Panc1 (cell line): ENCODE measurements at places on chromosomes 6 and 20.

DNA sequence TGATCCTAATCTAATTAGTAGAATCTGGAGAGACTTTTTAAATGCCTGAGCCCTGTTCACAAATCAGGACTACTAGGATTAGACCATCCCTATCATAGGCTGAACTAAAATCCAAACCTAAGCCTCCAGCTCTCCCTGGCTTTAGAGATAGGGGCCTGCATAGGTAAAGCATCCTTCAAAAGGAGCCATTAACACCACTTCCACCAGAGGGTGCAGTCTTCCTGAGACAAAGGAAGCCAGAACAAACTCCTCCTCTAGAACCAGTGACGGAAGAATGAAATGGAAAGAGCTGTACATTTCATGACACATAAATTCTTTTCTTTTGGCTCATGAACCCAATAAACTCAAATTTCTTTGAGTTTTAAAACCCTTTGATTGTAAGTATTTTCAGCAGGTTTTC, 291.2 kb upstream of the ADGRB3 start:
- DNase-seq: peak; percentile 22

- DNase-seq: no peak
Measured at GRCh38 chr6:74170118-74170517, 474.1 kb downstream of the CD109 start.

DNA sequence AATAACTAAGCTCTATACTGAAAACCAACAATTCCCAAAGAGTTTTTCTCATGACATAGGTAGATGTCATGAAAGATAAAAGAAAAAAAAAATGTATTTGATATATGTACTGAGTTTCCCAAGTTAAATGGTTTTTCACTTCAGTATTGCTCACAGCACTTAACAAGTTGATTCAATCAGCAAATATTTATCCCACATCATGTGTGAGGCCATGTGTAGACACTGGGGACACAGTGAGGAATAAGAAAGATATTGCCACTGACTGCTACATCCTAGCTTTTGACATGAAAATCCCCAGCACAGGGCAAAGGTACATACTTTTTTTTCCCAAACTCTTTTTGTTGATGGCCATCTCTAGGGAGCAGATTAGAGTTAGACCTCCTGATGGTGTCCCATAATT, 25.3 kb downstream of the SPTLC3 start:
- no peak for DNase-seq

DNA sequence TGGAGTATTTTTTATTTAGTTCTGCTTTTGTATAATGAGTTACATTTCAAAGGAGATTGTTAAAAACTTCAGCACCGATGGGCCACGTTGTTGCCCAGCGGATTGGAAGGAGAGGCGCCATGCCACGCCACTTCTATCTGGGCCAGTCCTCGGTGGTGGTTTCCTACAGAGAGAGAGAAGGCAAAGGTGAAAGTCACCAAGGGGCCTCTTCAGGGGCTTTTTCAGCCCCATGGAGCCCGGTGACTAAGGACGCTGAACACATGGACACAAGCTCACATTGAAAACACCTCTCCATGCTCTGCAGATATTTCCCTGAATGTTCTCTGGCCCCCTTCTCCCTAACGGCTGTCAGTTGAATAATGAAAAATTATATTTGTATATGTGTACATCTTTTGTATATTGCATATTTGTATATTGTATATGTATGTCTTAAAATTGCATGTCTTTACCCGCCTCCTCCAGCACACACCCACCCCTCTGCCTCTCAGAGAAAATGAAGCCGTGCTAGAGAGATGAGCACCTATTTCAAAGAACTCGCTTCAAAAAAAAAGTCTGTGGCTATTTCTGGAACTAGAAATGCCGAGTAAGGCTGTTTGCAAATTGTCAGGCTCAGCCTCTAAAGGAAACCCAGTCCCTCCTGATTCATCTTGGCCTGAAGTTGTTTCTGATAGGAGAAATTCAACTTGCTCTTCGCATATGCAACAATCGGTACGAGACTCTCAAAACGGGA, 91.9 kb upstream of the CDH4 start:
- DNase-seq: no peak

DNA sequence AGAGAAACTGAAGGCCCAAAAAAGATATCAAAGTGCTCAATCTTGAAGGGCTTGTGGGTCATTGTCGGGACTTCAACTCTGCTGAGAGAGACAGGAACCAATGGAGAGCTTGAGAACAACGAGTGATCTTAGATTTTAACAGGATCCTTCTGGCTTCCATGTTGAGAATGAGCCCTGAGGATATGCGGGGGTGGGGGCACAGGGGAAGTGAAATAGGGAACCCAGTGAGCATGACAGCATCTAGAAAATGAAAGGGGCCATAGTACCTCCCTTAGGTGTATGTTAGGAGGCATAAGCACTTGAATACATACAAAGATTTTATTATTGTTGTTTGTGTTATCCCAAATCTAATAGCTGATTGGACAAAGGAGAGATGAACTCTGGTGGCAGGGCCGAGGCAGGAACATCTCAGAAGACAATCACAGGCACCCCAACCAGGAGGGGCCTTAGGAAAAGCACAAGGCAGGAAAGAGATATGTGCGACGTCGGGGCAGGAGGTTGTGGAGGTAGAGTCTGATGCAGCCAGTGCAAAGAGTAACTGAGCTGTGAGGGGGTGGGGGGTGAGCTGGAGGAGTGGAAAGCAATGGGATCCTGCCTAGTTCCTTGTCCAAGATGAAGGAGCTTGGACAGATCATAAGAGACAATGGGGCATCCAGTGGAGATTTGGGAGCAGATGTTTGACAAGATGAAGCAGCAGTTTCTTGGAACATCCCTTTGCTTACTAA, 10.4 kb downstream of the TGM6 start:
- no peak for DNase-seq

DNA sequence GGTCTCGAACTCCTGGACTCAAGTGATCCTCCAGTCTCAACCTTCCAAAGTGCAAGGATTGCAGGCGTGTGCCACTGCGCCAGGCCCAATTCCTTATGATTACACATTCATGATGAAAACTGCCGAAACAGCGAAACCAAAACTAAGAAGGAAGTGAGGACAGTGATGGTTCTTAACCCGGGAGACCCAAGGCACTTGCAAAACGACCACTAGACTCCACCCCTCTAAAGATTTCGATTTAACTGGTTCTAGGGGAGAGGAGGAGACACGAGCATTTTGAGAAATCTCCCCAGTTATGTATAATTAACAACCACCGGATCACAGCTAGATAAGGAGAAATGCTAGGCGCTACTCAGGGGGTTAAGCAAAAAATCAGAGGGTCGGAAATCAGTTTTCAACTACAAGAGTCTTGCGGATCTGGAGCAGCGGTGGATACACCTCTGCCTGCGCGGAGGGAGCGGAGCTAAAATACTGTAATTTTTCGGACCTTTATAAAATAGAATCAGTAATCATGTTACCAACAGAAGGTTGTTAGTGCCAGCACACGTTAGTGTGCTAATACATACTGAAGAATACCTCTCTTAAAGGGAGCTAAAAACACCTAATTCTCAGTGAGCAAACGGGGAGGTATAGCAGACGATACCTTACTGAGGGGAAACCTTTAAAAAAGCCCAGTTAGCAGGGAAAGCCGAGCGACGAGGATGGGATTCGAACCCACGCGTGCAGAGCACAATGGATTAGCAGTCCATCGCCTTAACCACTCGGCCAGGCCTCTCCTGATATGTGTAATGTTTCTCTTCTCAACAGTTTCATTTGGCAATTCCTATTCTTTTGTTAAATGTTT, 60.0 kb upstream of the BTN3A2 start:
- DNase-seq: no peak

DNA sequence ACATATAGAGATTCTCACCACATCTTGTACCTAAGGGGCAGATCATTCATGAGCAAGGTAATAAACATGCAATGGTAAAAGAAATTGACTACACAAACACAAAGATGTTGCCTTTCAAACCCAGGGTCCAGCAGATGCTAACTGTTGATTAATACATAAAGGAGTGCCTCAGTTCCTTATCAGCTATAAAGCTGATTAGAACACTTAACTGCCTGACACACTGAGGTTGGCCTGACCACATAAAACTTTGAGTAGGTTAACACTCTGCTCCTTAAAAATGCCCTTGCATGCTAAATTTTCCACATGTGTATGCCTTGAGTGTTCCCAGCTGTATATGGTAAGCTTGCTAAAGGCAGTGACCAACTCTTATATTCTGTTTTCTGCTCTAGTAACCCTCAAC, 14.9 kb downstream of the CRISP2 start:
- DNase-seq: no peak

- no peak for DNase-seq
Measured at GRCh38 chr6:46276576-46277142, 105.9 kb upstream of the ENPP5 start.

GRCh38 chr20:61584851-61585250, 332.8 kb downstream of the CDH4 start:
- DNase-seq: no peak
